ENCODE measurements at places on chromosomes 13 and 19.

- DNase-seq = no peak
These were observed 103.7 kb downstream of the LACC1 start for GRCh38 chr13:43983373-43983772.

- DNase-seq = no peak
These were observed 43.7 kb downstream of the TMEM255B start for GRCh38 chr13:113802761-113803160.

DNA sequence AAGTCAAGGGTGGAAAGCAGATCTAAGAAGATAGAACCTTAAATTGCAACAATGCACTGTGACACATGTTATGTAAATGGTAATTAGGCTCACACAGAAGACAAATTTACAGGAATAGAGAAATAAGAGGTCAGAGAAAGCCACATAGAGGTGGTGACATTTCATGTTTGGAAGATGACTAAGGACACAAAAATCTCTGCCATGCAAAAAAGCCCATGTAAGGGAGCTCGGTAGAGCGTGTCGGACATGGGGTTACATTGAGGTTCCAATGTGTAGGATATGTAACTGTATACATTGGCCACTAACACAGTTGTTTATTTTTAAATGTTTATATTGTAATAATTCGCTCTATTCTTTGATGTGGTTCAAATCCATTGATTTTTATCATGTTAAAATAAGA, 33.7 kb downstream of the SUGT1 start:
- no peak for DNase-seq

GRCh38 chr13:37075164-37075563, 15.7 kb upstream of the SUPT20H start:
- DNase-seq = no peak

DNA sequence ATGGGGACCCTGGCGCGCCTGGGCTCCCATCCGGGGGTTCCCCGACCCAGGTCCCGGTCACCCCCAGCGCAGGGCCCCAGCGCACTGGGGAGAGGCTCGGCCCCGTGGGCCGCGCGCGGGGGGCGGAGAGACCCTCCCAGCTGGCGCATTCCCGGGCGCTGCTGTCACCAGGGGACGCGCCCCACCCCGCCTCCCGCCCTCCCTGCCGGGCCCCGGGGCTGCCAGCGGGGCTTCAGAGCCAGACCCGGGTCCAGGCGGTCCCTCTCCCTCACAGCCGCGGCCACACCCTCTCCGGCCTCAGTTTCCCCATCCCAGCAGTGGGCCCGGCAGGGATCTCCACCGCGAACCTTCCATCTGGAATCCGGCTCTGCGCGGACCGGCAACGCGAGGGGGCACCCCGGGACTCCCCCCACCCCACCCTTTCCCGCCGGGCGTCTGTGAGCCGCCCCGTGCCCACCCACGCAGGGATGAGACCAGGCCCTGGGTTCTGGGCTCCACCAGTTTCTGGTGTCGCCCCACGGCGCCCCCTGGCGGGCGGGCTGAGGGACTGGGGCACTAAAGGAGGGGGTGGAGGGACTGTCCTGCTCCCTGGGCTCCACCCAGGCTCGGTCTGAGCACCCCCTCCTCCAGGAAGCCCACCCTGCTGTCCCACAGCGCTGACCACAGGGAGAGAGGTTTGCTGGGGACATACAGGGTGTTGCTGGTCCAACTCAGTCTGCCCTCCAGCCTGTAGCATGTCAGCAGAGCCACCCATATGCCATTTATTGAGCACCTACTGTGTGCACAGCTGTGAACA, 878 bp upstream of the ADAMTSL5 start:
- DNase-seq = no peak

- no peak for DNase-seq
These were observed 53.1 kb downstream of the KL start for GRCh38 chr13:33069365-33069764.
